AG09309 (cell line): ENCODE measurements at places on chromosomes 2 and 18.
A peak's percentile ranks its signal among the peaks of the same experiment; 100 is the strongest.

DNA sequence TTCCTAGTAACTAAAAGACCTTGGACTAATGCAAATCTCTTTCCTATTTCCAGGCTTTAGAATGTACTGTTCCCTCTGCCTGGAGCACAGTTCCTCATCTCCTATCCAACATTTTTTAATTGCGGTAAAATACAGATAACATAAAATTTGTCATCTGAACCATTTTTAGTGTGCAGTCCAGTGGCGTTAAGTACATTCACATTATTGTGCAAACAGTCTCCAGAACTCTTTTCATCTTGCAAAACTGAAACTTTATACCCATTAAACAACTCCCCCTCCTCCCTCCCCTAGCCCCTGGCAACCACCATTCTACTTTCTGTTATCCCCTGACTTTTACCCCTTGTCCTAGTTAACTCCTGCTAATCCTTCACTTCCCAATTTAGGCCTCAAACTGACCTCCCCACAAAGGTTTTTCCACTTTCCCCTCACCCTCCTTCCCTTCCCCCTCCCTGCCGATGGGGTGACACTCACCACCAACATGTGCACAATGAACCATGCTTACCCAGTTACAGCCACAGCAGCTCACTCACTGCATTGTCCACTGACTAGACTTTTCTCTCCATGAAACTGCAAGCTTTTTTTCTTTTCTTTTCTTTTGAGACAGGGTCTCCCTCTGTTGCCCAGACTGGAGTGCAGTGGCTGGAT, 54.8 kb downstream of the KIAA2012 start:
- no peak for DNase-seq

GRCh38 chr2:57806449-57806968, 240.1 kb upstream of the VRK2 start:
- DNase-seq = no peak

GRCh38 chr2:12170121-12170520, 423.7 kb downstream of the LPIN1 start:
- no peak for DNase-seq

DNA sequence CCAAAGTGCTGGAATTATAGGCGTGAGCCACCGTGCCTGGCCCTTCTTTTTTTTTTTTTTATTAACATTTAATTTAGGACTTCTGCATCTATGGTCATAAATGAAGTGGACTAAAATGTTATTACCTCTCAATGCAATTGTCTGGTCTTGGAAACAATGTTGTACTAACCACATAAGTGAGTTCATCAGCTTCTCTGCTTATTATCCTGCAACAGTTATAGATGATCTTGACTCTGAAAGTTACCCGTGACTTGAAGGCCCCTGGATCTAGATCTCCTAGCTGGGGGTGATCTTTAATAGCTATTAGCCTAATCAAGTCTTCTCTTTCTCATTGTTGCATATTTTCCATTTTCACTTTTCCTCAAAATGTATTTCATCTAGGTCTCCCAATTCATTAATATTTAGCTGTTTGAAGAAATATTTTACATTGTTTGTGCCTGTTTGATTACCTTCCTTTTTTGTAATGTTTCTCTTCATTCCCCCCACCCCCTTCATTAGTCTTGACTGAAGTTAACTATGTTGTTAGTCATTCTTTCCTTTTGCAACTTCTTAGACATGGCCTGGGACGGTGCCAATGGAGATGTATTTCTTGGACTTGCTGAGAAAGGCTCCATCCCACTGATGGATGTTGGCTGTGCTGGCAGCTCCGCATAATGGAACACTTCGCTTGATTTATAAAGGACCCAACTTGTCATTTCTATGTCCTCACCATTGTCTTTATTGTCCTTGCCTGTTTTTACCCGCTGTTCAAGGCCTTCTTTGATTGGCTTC, 141.6 kb upstream of the RIOK3 start:
- DNase-seq = peak; percentile 75

DNA sequence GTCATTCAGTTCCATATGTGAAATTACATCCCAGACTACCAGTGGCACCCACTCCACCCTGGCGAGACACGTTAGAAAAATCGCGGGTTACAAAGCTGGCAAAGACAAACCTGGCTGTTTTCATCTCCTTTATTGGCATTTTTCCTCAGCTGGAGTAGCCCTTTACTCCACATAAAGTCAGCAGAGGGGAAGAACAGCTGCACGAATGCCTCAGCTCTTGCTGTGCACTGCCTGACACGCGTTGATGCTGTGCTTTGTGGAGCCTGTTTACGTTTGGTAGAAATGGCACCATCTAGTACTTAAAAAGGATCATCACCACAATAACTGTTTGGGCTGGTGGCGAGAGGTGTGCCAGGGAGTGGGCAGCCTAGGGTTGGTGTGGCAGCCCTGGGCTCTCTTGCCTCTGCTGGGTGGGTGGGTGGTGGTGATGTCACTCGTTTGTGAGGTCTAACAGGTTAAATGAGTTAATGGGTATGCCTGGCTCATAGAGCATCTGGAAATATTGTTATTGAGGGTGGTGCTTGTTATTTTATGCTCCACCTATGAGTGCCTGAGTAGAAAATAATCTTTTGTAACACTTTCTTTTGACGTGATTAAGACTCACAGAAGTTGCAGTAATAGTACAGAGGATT, 16.4 kb downstream of the FARP2 start:
- DNase-seq = no peak

- DNase-seq = no peak
Measured at GRCh38 chr2:60652832-60653340, 99.4 kb upstream of the BCL11A start.

- DNase-seq = no peak
Measured at GRCh38 chr2:138703242-138703641, 76.9 kb downstream of the NXPH2 start.

- no peak for DNase-seq
Measured at GRCh38 chr2:221203125-221203524, 369.0 kb downstream of the EPHA4 start.

DNA sequence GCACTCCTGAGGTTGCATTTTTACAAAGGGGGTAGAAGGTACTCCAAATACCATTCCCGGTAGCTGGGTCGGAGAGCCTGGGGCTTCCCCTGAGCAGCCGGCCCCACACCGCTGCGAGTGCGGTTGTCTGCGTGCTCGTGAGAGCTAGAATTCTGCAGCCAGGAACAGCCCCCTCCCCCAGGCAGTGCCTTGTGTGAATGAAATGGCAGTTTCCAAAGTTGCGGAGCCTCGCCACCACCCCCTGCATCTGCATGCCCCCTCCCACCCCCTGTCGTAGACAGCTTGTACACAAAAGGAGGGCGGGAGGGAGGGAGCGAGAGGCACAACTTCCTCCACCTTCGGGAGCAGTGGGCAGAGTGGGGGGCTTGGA, 1.1 kb downstream of the MYCN start:
- DNase-seq = no peak

- no peak for DNase-seq
Measured at GRCh38 chr2:190970873-190971506, 43.0 kb downstream of the STAT1 start.

DNA sequence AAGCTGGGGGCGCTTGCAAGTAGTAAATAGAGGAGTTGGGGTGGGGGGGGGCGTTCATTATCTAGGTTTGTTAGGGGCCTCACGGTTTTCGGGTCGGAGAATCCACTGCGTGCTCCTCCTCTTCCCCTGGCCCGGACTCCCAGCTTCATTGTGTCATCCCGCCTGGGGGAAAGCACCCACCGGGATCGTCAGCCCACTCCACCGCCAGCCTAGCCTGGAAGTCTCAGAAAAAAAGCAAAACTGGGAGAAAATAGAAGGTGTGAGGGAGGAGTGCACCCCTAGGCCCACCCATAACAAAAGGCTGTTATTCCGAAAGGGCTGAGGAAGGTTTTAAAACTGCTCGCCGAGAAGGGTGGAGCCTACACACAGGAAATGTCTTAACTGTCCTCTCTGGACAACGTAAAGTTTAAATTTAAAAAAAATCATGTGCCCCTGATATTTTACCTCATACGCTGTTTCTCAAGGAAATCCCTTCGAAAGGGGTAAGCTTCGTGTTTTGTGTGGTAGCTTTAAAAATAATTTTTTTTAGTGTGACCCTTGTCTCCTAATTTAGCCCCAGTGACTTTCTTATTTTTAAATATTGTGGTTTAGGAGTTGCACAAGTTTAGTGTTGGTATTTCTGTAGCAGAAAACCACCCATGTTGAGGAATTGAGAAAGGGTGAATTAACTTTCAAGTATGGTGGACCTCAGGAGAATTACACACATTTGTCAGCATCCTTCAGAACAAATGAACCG, 104.2 kb downstream of the SPTBN1 start:
- DNase-seq = no peak

- DNase-seq = no peak
Measured at GRCh38 chr2:224416656-224417360, 14.9 kb upstream of the FAM124B start.

GRCh38 chr18:29439398-29439797, 1262.5 kb upstream of the CDH2 start:
- DNase-seq = no peak

GRCh38 chr2:68032702-68033101, 30.1 kb downstream of the C1D start:
- no peak for DNase-seq

DNA sequence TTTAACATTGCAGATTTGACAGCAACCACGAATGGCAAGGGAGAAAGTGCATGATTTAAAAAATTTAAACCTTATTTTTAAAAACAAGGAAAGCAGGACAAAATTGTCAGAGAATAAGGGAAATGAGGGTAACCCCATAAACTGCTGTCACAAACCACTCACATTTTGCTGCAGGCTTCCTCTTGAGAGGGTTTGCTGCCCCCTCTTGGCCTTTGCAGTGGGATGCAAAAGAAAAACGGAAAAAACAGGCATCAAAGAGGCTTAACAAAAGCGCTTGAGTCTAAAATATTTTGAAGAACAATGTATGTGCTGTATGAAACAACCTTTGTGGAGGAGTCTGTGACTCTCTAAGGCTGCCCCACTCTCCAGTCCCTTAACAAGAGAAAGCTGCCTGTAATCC, 91.6 kb downstream of the TMX3 start:
- DNase-seq = peak; percentile 53

DNA sequence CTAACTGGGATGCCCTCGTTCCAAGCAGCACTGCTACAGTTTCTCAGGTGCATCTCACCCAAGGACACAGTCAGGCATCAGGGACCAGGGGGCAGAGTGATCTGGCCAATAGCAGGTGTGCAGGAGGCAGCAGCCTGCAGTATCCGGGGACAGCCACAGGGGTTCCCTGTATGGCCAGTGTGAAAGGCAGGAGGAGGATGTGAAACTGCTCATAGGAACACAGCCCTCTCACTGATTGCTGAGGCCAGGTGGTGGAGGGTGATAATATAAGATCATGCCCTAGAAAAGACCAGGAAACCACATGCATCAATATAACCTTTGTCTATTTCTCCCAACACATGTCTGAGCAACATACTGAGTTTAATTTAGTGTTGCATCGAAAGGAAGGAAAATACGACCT, 112.7 kb upstream of the TACR1 start:
- DNase-seq = no peak

GRCh38 chr2:105802587-105802986, 57.9 kb downstream of the NCK2 start:
- no peak for DNase-seq

GRCh38 chr2:100945930-100946607, 56.0 kb upstream of the RPL31 start:
- no peak for DNase-seq

GRCh38 chr2:148201075-148202004, 180.4 kb downstream of the MBD5 start:
- DNase-seq = no peak

- DNase-seq = no peak
Measured at GRCh38 chr2:231000211-231000904, 4.4 kb downstream of the SPATA3 start.

DNA sequence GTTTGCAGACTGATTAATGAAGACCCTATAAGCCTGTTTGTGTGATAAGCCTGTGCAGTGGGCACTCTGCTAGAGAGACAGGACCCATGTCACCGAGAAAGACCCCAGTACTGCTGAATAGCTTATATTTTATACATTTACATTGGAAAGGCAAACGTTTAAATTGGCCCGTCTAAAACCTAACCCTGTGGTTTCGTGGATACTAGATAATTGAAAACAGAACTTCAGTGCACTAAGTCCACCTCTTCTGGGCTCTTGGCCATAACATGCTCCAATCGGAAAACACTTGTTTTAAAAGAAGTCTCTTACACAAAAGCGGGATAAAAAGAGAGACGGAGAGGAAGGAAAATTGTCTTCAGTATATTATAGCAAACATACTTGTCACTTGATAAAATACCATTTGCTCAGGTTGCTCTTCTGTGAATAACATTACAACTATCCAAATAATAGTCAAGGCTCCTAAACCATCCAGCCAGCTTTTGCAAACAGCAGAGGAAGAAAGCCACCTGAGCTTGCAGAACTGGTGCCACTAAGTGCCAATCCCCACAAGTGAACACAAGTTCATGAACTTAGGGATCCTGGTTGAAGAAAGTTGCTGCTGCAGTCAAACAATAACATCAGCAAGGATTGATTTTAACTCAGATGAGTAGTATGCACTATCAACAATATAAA, 218.4 kb upstream of the FN1 start:
- DNase-seq = peak; percentile 65

- no peak for DNase-seq
Measured at GRCh38 chr18:48201337-48202005, 207.7 kb downstream of the ZBTB7C start.

- DNase-seq = no peak
Measured at GRCh38 chr2:69733342-69734034, 8.4 kb upstream of the ANXA4 start.

DNA sequence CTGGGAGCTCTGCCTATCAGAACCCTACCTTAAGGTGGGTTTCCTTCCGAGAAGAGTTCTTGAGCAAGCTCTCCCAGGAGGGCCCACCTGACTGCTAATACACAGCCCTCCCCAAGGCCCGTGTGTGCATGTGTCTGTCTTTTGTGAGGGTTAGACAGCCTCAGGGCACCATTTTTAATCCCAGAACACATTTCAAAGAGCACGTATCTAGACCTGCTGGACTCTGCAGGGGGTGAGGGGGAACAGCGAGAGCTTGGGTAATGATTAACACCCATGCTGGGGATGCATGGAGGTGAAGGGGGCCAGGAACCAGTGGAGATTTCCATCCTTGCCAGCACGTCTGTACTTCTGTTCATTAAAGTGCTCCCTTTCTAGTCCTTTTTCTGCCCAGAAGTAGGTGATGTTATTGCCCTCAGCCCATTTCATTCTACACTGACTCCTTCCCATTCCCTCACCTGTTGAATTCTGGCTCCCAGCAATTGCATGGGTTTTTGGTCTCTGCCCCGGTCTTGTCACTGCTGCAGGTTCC, 6.5 kb downstream of the TMEM37 start:
- no peak for DNase-seq

GRCh38 chr2:102193074-102193473, 6.3 kb downstream of the IL1RL2 start:
- no peak for DNase-seq

- no peak for DNase-seq
Measured at GRCh38 chr2:10535703-10536102, 87.6 kb upstream of the ODC1 start.

- DNase-seq = no peak
Measured at GRCh38 chr18:33928231-33928630, 296.5 kb downstream of the NOL4 start.

GRCh38 chr2:191049728-191050639, 36.0 kb upstream of the STAT1 start:
- peak; percentile 83 for DNase-seq

GRCh38 chr2:1910021-1910420, 165.7 kb upstream of the PXDN start:
- no peak for DNase-seq
